ENCODE measurements at places on chromosomes 12 and 14. TPM values are rescaled to one million over a fixed set of nuclear protein-coding genes. Genes with fewer than 3 reads are reported as not detected.

The OTX2 gene
- total RNA-seq, result not detected

The ZDHHC22 gene
- total RNA-seq, result 0.18 TPM

The RAN gene
- total RNA-seq, result 1,509 TPM

The SLC35F4 gene
- not detected for total RNA-seq

The NRXN3 gene
- total RNA-seq, result 0.74 TPM

The KRT83 gene
- total RNA-seq, result 7.2 TPM

The HOXC6 gene
- total RNA-seq, result 4.4 TPM

The STYK1 gene
- total RNA-seq, result 0.30 TPM

The SERPINA12 gene
- total RNA-seq, result not detected

The ARHGAP9 gene
- 0.94 TPM for total RNA-seq

The KLRK1 gene
- not detected for total RNA-seq

The ESPL1 gene
- total RNA-seq, result 21.4 TPM

The FERMT2 gene
- 42.7 TPM for total RNA-seq

The GLIPR1L1 gene
- not detected for total RNA-seq

The KLRF1 gene
- total RNA-seq, result not detected

The ADAM21 gene
- 0.05 TPM for total RNA-seq

The KIF5A gene
- 0.19 TPM for total RNA-seq

The SLC38A4 gene
- total RNA-seq, result 0.06 TPM

The FAM90A1 gene
- total RNA-seq, result not detected

The ETFBKMT gene
- 0.75 TPM for total RNA-seq

The DEPDC4 gene
- 1.5 TPM for total RNA-seq

The WDHD1 gene
- total RNA-seq, result 13.7 TPM

The ABCC9 gene
- total RNA-seq, result not detected

The LRIG3 gene
- total RNA-seq, result 3.4 TPM

All from A549 treated with GW870086 at 1 μM for 4 hours (cell line).